ENCODE measurements at places on chromosomes 4 and X.

DNA sequence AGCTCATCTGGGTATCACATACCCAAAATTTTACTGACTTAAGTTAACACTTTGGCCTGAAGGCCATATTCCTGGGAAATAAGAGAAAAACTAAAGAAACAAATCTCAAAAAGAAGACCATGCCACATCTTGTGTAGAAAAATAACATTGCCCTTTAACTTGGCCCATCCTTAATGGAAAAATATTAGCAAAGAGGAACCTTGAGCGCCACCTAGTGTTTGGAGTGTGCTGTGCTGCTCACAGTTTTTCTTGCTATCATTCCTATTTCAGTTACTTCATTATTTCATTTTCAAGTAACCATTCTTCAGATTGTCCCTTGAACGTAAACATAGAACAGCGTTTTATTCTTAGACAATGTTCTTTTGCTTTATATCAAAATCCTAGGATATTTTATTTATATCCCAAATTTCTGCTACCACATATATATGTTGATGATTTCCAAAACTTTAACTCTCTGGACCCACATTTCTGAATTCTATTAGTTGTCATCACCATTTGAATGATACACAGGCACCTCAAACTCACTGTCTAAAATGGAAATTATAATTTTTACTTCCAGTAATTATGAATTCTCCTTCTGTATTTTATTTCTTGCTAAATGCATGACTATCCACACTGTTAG is 999.0 kb upstream of the ADGRL3 start:
- DNase-seq, result peak; percentile 45

GRCh38 chr4:109548655-109549054 is 11.4 kb upstream of the MCUB start:
- DNase-seq, result no peak

GRCh38 chrX:39894683-39895082 is 203.1 kb downstream of the BCOR start:
- DNase-seq, result no peak

- no peak for DNase-seq
These were observed 53.6 kb downstream of the NSG1 start for GRCh38 chr4:4440333-4441061.

DNA sequence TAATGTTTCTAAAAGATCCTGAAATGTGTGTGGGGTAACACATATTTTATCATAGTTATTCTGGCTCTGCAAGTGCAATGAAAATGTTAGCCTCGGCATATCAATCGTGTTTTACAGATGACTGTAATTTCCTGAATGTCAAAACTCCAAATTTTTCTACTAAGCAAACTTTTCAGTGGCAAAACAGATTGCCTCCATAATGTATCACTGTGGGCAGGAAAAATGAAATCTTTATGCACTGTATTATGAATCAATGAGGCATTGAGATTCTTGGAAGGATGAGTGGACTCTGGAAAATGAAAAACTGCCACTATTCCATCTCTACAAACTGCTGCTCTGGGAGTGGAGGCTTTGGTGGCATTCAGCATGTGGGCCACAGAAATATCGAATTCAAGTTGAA is 160.1 kb upstream of the MBNL3 start:
- no peak for DNase-seq

All from activated CD4-positive, alpha-beta T cell treated with anti-CD3 and anti-CD28 coated beads, Interleukin-2, amount 10 ng/mL, durations not matched to agents 7 days and 5 days (primary cell).